CD14-positive monocyte (primary cell): ENCODE measurements at places on chromosomes 16 and 17.

DNA sequence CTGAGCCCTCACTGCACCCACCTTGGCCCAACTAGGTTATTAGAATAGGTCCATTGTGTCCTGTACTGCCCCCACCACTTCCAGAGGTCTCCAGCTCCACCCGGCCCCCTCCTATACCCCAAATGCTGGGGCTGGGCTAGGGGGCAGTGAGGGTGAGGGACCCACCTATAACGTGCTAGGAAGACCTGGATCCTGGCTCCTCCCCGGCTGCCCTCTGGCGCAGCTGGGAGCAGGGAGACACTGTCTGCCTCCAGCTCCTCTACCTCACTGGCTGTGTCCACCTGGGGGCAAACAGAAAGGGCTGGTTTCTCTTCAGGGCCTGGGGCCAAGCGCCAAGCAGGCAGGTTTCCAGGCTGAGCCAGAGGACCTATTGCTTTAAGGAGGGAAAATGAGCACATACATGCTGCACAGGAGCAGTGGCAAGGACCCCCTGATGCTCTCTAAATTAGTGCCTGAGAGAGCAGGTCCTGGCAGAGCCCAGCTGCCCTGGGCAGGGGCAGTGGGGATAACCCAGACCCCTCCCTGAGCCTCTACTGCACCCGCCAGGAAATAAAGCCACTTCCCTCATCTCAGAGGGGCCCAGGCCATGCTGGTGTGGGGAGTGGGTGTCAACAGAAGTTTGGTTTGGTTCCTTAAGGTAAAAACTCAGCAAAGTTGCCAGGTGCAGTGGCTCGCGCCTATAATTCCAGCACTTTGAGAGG is 12.2 kb downstream of the TSPOAP1 start:
- no peak for DNase-seq

GRCh38 chr16:55017321-55017720 is 86.7 kb downstream of the IRX5 start:
- DNase-seq, result no peak

DNA sequence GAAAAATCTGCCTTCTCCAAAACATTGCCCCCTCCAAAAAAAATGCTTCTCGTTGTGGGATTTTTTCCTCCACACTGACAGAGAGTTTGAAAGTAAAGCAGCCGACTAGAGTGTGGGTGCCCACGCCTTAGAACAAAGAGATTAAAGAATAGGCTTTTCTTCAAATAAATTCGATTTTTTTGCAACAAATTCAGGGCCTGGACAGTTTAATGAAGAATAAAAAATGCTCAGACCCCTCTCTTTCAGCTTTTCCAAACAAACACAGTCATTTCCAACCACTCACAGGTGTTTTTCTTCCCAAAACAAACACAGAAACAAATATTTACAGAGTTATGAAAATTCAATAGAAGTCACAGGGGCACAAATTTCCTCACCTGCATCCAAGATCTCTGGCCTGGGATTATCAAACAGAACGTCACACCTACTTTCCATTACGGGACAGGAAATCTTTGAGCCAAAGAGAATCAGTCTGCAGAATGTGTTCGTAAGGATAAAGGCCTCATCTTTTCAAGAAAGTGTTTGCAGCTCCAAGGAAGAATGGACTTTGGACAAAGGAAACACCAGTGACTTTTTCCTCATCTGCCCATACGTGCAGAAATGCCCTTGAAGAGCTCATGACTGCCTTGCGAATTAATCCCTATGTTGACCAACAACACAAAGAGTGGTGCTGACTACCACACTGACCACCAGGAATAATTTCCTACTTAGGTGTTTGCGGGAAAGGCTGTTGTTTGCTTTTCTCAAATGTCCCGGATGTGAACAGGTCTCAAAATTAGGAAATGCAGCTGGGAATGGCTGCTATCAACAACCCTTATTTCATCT is 31.3 kb upstream of the TOX3 start:
- no peak for DNase-seq

DNA sequence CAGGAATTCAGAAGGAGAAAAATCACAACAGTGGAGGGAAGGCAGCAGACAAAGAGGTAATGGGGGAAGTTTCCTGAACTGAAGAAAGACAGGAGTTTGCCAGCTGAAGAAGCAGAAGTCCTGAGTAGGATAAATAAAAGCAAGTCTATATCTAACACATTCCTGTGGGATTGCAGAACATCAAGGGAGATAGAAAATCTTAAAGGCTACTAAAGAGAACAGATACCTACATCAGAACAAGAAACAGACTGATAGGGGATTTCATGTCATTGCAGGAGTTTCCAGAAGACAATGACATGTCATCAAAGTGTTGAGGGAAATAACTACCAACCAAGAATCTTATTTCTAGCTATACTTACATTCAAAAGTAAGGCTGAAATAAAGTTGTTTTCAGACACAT is 21.3 kb upstream of the CRYBA1 start:
- no peak for DNase-seq

GRCh38 chr17:62995377-62995885 is 29.4 kb downstream of the TANC2 start:
- DNase-seq, result peak; percentile 88

DNA sequence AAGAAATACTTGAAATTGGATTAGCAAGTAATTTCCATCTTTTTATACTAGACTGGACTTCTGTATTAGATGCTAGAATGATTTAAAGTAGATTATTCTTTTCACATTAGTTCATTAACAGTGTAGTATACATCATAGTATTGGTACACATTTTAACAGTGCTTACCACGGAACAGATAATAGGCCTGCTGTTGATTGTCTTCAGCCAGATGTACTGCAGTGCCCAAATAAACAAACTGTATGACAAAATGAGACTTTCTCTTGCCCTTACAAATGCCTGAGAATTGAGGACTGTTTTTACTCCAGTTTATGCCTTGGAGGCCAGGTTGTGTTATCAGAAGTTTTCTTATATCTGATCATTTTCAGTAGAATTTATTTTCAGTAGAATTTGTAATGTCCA is 631 bp downstream of the EVI2A start:
- no peak for DNase-seq

DNA sequence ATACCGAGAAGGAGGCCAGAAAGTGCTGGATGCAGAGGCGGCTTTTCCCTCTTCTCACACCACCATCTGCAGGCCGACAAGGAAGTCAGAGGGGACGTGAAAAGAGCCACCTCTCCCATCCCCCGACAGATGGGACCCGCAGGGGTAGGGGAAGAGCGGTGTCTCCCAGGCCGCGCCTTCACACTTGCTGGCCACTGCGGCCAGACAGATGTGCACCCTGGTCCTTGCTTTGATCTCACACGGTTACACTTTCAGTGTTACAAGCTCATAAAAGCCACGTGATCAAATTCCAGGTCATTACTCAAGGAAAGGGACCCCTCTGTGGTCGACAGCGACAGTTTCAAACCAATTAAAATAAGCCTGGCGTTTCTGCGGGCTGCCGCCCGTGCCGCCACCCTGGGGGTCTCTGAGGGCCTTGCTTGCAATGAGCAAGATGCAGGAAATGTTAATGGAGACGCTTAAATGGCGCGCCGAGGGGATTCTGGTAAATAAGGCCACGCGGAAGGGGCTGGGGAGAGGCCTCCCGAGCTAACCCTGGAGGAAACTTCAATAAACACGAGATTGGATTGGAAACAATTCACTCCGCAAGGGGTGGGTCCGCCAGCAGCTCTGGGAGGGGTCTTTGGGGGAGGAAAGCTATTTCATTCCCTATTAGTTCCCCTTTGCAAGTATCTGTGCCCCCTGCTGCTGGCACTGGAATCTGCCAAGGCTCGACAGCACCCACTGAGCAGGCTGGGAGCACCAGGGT is 240.9 kb downstream of the ENGASE start:
- no peak for DNase-seq

DNA sequence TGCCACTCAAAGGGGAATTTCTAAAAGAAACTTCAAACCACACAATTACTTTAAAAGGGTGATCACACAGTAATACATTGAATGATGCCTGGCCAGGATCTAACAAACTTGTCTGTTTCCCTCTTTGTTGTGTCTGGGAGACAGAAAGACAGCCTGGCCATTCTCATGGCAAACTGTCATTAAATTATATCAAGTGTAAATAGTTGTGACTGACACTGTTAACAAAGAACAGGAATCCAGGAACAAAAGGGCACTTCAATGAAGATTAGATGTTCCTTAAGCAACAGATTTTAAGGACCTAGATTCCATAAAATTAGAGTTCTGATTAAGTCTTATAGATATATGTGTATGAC is 383.6 kb downstream of the KCNJ2 start:
- DNase-seq, result no peak

- DNase-seq, result no peak
Observed at GRCh38 chr17:42891539-42892152, 9.0 kb upstream of the G6PC1 start.

GRCh38 chr16:66996324-66996982 is 8.1 kb downstream of the CES4A start:
- DNase-seq, result no peak

DNA sequence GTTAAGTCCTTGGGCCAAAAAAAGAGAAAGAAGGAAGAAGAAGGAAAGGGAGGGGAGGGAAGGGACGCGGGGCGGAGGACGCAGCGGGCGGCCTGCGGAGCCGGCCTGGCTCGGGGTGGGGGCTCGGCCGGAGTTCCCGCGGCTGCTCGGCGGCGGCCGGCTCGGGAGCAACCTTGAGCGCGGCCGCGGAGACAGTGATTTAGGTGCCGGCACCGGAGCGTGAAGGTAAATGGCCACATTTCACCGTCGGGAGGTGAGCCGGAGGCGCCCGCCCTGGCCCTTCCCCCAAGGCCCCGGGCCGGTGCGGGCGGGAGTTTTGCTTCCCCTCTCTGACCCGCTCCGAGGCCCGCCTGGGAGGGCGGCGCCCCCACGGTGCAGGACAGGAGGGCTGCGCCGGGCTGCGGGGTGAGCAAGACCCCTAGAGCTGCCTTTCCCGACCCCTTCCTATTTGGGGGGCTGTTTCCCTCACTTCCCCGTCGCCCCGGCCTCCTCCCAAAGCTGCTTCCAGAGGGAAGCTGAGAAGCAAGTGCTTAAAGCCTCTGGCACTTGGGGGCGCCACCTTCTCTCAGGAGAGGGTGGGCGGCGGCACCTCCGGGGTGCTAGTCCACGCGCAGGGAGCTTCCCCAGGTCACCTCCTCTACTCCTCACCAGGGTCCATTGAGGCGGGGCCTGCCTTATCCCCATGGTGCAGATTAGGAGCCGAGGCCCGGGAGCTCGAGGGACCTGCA is 56.5 kb downstream of the MRM1 start:
- no peak for DNase-seq
